ENCODE measurements at places on chromosomes 5 and 9.

GRCh38 chr5:146620669-146621051, 104.7 kb upstream of the GPR151 start:
- no peak for DNase-seq

DNA sequence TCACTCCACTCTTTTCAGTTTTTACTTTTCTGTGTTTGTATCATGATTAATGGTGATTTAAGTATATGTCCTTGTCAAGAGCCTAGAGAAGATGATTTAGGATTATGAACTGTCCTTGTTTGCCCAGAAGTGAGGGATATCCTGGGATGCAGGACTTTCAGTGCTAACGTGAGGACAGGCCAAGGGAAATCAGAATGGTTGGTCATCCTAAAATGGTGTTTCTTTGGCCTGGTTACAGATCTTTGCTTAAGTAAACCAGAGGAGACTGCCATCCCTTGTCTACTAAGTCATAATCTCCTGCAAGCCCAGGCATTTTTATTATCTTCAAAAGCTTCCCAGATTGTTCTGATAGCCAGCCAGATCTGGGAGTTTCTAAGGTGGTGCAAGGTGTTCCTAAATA, 22.3 kb upstream of the DPYSL3 start:
- DNase-seq = no peak

DNA sequence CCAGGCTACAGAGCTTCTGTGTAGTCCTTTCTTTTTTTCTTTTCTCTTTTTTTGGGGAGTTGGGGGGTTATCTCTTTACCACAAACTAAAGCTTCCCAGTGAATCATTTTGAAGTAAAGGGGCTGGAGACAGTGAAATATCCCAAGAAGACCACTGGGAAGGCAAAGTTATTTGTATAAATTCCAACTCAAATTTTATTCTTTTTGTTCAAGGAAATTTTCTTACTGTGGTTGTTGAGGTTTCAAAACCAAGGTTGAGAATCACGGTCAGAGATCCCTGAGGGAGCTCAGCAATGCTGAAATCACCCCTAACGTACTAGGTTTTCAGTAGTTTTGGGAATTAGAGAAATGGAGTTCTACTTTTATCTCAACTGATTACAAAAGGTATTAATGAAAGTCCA, 175.7 kb downstream of the ARHGEF28 start:
- no peak for DNase-seq

DNA sequence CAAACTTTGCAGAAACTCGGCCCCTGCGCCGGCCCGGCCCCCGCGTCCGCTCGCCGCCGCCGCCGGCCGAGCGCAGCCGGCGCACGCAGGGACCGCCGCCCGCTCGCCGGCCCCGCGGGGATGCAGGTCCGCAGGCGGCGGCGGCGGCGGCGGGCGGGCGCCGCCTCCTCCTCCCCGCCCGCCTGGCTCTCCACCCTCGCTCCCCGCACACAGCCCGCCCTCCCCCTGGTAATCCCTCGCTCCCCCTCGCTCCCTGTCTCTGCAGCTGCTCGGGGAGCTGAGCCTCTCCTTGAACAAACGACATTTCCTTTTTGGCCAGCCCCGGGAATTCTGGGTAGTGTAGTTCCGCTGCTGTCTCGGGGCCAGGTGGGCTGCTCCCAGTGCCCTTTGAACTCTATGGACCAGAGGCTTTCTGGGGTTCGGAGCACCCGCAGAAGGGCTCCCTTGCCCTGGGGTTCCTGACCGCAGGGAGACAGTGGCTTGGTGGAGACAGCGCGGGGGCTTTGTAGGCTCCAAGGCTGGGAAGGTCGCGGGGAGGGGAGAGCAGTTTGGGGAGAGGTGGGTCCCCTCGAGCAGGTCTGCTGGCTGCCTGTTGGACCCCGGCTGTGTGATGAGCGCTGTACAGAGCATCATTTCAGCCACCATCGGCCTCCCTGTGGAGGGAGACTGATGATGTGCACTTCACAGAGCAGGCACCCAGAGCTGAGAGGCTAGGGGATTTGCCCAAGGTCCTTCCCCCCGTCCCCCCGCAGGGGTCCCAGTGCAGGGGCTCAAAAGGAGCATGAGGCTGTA, 1.8 kb upstream of the FAM78A start:
- DNase-seq = peak; percentile 66

DNA sequence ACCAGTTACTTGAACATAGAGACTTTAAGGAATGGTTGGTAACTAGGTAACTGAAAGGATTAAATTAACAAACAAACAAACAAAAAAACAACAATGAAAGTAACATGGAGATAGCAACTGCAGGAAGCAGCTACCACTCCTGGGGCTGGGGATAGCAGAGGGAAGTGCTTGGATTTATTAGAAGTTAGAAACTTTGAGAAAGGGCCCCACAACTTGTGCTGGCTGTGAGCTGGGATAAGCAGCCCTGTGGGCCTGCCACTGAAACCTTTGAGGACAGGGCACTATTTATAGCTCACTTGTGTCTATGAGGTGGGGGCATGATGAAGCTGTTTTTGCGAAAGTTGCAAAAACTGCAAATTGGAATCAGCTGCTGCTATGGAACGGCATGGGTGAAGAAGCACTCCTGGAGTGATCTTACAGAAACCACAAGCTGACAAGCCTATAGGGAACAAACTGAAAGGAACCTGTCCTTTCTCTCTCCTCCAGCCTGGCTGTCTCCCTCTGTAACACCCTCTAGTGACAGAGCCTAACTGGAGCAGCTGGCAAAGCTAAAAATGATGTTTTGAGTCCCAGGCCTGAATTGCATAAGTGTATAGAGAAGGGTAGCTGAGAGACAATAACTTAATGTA, 91.4 kb upstream of the RANBP6 start:
- DNase-seq = peak; percentile 14

- DNase-seq = no peak
Measured at GRCh38 chr5:2894316-2894715, 142.8 kb upstream of the IRX2 start.

DNA sequence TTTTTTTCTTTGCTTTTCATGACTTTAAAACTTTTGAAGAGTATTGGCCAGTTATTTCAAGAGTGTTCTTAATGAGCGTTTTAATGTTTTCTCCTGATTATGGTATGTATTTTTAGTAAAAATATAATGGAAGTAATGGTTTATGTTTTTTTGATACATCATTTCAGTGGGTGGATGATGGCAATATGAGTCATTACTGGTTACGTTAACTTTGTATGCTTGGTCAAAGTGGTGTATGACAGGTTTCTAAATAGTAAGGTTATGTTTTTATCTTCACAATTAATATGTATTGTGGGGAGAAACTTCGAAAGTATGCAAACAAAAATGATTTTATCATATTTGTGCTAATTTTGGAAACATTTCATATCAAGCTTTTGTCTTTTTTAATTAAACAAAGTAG, 176.7 kb upstream of the PRDM9 start:
- no peak for DNase-seq

DNA sequence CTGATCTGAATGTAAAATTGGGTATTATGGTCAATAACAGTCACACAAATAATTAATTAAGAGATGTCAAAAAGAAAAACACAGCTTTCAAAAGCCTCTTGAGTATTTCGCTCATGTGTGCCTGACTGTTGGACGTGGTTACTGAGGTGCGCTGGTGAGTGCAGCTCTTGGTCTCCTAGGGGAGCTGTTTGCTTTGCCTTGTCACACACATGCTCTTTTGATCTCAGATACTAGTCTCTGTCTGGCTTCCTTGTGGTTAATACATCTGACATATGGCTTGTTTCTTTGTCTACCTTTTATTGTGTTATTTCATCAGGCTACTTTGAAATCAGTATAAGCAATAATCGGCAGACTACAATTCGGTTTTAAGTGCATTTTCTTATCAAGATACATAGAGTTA, 51.5 kb downstream of the PCSK1 start:
- DNase-seq = peak; percentile 57

DNA sequence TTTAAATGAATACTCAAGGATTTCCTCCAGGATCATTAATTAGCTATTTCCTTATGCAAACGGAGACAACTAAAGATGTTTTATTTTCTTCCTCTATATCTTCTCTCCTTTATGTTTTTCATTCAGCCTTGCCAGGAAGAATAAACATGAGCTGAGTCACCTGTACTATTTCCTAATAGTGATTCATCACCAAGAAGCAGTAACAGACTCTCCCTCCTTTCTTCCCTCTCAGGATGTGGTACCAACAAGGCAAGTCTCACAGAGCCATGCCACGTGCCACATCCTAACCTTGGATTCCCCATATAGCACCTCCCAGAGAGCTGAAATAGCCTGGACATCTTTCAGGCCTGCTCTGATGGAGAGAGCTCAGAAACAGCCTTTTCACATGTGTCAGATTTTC, 758.6 kb upstream of the DMAC1 start:
- DNase-seq = peak; percentile 26

DNA sequence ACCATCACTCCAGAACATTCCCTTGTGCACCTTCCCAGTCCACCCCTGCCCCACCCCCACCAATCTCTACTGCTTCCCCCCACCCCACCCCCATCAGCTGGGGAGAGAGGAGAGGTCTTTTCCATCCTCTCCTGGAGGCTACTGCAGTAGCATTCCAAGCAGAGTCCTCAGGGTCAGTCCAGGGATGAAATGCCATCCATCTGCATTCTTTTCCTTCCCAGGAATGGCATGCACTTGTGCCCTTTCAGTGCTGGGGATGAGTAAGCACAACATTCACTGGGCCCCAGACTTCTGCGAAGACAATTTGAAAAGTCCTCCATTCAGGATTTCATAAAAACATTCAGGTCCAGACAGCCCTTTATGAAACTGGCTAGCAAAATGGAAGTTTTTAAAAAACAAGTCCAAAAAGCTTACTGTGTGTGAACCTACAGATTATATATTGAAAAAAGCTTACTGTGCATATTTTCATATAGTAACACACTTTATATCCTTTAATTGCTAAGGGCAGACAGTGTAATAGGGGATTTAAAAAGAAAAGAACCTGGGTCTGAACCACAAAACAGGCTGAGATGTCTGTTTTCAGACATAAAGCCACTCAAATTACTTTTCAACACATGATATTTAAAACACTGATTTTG, 50.0 kb upstream of the GOLPH3 start:
- DNase-seq = peak; percentile 9

DNA sequence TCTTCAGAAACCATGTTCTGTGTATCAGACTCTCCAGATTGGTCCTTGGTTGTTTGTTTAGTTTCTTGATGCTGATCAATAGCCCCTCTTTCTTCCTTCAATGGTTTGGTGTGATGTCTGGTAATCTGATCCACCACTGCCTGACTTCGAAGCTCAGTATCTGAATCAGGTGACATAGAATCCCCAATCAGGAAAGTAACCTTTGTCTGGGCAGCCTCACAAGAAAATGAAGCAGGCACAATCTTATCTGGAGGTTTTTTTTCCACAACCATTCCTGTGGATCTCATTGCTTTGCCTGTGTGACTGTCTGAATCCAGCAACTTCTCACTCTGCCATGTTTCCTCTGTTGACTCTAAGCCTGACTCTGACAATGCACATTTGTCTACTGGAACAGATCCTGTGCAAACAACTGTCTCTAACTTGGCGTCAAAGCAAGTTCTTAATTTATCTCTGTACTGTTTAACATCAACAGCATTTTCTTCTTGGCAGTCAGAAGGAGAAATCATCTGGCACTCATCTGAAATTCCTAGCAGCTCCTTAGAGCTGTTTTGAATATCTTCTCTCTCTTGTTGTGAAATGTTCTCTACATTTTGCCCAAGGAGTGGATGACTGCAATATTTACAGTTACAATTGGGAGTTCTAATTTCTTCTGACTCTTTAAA, 37.1 kb upstream of the RAPGEF6 start:
- DNase-seq = peak; percentile 16

GRCh38 chr5:41093803-41094202, 22.7 kb upstream of the MROH2B start:
- DNase-seq = no peak

GRCh38 chr9:135610290-135611141, 28.8 kb downstream of the GLT6D1 start:
- DNase-seq = no peak

- no peak for DNase-seq
Measured at GRCh38 chr5:140355546-140355945, 4.4 kb upstream of the SLC4A9 start.

DNA sequence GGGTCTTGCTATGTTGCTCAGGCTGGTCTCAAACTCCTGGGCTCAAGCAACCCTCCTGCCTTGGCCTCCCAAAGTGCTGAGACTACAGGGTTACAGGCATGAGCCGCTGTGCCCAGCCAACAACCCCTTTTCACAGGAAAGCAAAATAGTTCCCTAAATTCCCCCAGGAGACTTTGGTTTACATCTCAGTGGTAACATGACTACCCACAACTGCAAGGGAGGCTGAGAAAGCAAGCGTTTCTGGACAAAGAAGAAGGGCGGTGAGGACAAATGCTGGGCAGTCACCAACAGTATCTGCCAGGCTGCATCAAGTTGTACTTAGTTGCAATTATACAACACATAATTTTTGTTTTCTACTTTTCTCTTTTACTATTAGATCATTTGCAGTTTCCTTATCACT, 7.4 kb upstream of the ADGRD2 start:
- no peak for DNase-seq

DNA sequence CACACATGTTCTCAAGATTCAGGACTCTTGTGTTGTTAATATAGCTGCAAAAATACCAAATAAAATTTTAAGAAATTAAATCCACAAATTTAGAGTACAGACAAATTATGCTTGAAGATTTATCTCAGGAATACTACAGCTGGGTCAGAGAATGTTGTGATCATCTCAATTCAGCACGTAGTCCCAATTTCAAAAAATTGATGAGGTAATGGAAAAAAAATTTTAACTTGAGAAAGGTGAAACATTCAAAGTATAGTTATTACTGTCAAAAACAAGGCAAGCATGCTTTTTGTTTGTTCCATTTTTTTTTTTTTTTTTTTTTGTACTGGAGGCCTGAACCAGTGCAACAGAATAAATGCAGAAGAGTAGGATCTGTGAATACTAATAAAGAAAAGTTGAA, 29.4 kb downstream of the ICE1 start:
- DNase-seq = no peak

GRCh38 chr5:45799388-45799787, 103.2 kb upstream of the HCN1 start:
- DNase-seq = no peak

DNA sequence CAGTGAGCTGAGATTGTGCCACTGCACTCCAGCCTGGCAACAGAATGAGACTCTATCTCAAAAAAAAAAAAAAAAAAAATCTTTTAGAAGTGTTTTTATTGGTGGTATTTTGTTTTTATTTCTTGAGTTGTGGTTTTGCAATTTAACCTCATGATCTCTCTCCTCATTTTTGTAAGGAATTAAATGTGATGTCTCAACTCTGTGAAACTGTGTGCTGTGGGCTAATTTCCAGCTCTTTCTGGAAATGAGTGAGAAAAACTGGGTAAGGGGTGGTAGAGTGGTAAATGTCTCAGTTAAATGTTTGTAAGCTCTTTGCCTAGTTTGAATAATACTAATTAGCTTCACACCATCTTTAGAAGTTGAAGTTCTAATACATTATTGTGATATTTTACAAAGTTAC, 29.0 kb downstream of the ACO1 start:
- no peak for DNase-seq

DNA sequence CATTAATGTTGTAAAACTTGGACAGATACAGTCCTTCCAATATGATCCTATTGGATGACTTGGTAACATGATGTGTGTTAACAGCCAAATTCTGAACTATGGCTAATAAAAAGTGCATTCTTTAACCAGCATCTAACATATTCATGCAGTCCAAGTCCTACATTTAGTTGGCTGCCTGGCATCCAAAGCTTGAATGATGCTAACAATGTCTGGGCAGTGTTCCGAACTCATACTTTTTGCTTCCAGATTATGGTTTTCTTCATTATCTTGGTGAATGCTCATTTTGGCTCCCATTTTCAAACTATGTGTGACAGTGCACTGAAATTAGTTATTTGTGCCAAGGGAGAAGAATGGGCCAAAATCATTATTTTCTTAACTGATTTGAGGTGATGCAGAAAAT, 2.8 kb downstream of the FAM174A start:
- DNase-seq = no peak

GRCh38 chr5:62198421-62198820, 107.6 kb upstream of the KIF2A start:
- DNase-seq = no peak
